Activated CD4-positive, alpha-beta memory T cell treated with anti-CD3 and anti-CD28 coated beads, Interleukin-2, amount 10 ng/mL, durations not matched to agents 7 days and 5 days (primary cell): ENCODE measurements at places on chromosomes 12 and 14.

DNA sequence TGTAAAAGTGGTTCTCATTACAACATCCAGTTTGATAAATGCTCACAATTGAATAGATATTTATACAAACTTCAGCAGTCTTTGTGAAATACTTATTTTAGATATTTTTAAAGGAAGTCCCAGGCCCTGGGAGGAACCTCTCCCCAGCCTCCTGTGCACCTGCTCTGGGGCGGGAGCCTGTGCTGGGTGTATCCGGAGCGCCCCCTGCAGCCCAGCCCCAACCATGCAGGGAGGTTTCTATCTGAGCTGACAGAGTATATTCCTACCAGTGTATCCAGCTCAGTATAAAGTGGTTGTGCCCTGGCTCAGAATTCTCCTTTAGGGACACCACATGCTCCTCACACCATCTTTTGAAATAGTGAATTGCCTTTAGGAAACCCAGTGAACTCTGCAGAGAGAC lies 851.8 kb downstream of the TMEM121 start:
- DNase-seq = peak; percentile 55

GRCh38 chr12:70796989-70797388 lies 123.5 kb downstream of the PTPRR start:
- DNase-seq = no peak

DNA sequence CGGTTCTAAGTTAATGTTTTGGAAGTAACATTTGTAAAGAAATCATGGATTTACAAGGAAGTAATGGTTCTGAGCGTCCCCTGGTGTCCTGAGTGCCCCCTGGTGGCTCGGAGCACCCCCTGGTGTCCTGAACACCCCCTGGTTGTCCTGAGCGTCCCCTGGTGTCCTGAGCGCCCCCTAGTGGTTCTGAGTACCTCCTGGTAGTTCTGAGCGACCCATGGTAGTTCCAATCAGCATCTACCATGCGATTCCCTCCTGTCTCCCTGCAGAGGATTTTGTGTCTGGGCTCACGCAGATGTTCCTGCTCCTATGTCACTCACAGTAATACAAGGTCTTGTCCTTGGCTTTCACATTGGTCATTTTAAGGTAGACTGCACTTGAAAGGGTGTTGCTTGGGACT lies 1352.9 kb downstream of the TMEM121 start:
- DNase-seq = peak; percentile 64

- DNase-seq = peak; percentile 24
Measured at GRCh38 chr12:124006085-124006845, 33.2 kb downstream of the ZNF664 start.

GRCh38 chr14:45559626-45560025 lies 306.6 kb upstream of the MIS18BP1 start:
- DNase-seq = no peak

GRCh38 chr14:102080183-102081080 lies 6.4 kb downstream of the HSP90AA1 start:
- no peak for DNase-seq

- DNase-seq = peak; percentile 37
Measured at GRCh38 chr12:93979189-93979588, 169.2 kb upstream of the PLXNC1 start.

- no peak for DNase-seq
Measured at GRCh38 chr14:26190646-26191045, 407.2 kb downstream of the NOVA1 start.

- no peak for DNase-seq
Measured at GRCh38 chr12:39451977-39452376, 9.1 kb upstream of the KIF21A start.

DNA sequence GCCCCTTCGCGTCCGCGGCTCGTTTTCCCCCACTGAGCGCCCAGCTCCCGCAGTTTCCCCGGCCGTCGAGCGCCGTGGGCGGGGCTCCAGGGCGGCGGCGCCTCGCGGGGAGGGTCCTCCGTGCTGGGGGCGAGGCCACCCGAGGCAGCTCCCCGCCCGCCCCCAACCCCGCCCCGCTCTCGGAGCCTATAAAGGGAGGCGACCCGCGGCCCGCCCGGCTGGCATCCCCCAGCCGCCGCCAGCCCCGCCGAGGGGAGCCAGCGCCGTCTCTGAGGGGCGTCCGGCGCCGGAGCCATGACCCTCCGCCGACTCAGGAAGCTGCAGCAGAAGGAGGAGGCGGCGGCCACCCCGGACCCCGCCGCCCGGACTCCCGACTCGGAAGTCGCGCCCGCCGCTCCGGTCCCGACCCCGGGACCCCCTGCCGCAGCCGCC lies at the start of gene TAMALIN:
TAMALIN (plus strand) TSS at position 221 of the 432 bp plus-strand sequence; CDS start at position 295, 74 bp downstream.
- peak; percentile 74 for DNase-seq

- no peak for DNase-seq
Measured at GRCh38 chr14:32627545-32628298, 298.6 kb downstream of the AKAP6 start.

DNA sequence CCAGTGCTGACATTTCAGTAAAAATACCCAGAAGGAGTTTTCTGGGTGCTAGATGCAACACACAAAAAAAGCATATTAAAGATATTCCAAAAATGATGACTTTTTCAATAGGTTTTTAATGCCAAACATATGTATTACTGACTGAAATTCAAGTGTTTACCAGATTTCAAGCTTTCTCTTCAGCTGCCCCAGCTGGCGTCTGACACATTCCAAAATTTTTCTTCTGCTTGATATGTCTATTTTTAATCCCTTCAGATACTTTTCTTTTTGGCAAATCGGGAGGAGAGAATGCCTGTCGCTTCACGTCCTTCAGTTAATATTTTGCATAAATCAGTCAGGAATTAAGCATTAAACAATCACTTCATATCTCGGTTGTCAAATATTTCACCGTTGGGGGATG lies 7.1 kb upstream of the CCDC60 start:
- DNase-seq = no peak

DNA sequence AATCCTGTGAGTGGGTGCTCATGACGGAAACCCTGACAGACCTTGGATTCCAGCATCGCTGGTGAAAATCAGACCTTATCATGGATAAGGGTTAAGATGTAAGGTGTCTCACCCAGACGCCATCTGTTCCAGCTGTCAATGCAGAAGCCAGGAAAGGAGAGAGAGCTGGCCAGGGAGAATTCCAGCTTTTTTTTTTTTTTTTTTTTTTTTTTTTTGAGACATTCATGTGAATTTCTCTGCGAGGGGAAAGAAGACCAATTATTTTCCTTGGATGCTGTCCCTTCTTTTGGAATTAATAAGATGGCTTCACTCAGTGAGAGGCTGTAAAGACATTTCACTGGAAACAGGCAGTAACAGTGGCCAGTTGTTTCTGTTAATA lies 1.8 kb downstream of the TRAF3 start:
- no peak for DNase-seq

- no peak for DNase-seq
Measured at GRCh38 chr12:3523728-3524127, 32.7 kb downstream of the PRMT8 start.

DNA sequence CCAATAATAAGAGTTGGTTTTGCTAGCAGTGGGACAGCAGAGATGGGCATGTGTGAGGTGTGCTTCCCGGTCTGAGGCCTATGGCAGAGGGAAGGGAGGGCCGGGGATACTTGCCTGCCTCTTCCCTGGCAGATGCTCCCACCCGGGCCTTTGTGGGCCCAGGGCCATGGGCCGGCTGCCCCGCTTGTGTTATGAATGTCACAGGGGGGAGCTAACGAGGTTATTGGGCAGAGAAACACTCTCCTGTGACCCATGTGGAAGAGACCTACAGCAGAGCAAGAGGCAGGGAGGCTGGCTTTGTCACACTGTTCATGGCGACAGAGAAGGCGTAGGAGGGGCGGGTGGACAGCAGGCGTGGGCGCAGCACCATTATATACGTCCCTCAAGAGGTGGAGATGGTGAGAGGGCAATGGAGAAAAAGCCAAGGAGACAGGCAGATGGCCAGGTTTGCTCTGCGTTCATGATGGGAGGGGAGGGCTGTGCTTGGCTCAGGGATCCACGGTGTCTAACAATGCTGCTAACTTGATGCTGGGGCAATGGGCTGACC lies 13.3 kb downstream of the CCND2 start:
- no peak for DNase-seq

DNA sequence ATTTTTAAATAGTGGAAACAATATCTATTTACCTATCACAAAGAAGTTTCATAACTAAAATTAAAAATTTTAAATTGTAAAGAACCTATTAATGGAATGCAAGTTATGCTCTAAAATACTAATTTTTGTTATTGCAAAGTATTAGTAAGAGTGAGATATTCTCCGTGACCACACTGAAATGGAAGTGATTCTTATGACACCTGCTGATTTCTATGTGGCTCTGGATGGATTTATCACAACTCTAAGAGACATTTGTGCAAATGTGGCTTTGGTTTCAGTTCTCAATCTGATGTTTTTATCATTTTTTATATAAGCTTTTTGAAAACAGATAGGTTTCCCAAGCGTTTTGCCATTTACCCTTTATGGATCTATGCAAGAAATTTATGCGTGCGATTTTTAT lies 497.8 kb downstream of the NAV3 start:
- no peak for DNase-seq

DNA sequence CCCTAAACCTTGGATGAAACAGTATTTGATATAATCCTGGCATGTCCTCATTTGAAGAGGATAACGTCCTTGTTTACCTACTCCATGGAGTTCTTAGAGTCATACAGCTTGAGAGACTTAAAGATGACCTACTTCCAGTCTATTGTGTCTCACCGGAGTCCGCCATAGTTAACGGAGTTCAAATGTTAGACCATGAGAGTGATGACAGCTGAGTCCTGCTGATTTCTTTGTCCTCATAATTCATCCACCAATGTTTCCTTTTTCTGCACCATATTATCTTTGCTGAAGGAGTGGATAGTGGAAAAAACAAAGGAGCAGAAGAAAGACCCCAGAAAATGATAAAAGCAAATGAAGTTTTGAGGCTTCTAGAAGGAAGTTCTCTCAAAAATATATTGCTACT lies 75.8 kb upstream of the HIF1A start:
- DNase-seq = no peak

DNA sequence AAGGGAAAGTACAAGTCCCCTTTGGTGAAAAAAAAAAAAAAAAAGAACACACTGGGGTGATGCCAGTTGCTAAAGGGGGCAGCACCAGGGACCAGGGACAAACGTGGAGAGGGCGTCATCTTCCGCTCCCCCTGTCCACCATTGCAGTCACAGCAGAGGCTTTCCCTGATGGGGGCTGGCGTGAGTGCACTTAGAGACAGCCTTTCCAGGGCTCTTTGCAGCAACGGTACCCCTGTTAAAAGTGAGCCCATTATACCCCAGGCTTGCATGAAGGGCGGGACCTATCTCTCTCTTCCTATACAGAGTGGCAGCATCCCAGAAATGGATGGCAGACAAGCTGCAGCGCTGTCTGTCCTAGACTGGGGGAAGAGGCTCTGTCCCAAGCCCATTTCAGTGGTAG lies 155.0 kb downstream of the KCNK10 start:
- DNase-seq = no peak

DNA sequence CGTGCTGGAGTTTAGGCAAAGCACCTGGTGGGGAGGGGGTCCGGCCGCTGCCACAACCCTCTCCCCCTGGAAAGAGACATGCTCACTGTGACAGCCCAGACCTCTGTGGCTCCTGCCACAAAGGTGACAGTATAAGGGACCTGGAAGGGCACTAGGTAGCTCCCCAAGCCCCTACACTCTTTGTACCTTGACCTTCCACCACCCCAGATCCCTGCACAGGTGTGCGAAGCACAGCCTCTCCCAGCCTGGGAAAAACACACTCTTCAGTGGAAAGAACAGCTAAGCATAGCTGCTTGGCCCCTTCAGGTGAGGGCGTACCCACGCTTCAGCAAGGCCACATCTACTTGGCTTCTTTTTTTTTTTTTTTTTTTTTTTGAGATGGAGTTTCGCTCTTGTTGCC lies 4.9 kb upstream of the PLA2G1B start:
- DNase-seq = no peak

- no peak for DNase-seq
Measured at GRCh38 chr12:26471560-26471959, 276.2 kb downstream of the SSPN start.

GRCh38 chr12:123807670-123808069 lies 45.6 kb downstream of the DNAH10 start:
- no peak for DNase-seq

- no peak for DNase-seq
Measured at GRCh38 chr14:68666899-68667298, 126.0 kb downstream of the ZFP36L1 start.

DNA sequence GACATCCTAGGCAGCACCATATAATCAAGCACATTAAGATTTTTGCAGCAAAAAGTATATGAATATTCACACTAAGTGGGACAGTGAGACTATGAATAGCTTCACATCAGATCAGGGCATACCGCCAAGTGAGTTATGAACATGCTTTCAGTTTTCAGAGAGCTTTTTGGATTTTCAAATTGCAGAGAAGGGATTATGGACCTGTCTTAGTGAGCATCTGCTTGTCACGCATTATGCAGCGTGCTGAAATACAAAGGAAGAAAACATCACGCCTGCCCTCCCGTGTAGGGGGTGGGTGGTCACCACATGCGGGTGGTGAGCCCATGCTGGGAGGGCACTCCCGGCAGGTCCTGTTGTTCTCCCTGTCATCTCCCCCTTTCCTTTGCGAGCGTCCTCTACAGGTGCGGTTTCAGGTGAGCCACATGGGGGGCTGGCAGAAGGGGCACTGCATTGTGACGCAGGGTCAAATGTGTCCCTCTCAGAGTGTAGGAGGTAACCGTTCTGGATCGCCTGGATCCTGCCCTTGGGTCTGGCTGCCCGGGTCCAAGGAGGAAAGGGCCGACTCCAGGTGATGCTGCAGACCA lies 42.6 kb downstream of the TRAF3 start:
- no peak for DNase-seq

DNA sequence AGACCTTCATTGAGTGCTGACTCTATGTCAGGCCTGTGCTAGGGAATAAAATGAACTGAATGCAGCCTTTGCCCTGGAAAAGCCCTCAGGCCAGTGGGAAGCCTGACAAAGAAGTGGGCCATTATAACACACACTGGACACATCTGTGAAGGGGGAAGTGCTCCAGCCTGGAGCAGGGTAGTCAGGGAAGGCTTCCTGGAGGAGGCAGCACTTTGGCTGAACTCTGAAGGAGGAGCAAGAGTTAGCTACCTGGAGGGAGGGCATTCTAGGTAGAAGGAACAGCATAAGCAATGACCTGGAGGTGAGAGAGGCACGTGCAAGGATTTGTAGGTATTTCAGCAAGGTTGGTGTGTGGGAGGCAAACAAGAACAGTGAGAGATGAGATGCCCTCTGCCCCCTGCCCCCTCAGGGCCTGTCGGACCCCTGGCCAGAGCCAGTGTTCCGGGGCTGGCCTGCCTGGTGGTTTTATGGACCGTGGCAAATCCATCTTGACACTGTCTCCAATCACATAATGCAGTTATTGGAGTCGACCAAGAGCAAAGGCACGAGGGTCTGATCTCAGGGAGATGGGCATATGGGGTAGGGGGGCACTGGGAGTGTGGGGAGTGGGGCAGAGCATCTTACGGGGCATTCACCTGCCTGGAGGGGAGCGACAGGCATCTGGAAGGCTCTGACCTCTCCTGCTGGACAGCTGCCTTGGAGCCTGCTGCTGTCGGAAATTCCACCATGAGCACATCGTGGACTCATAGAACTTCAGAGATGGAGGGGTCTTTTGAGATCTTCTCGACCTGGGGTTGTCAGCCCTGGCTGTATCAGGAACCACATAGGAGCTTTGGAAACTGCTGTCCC lies 2.7 kb upstream of the FAM222A start:
- no peak for DNase-seq
